ENCODE measurements at places on chromosomes 7 and 10. TPM values are rescaled to one million over a fixed set of nuclear protein-coding genes. Genes with fewer than 3 reads are reported as not detected.

GRCh38 chr10:33186150-33186549 is 148.3 kb downstream of the NRP1 start:
- DNase-seq = peak; percentile 56

KLLN gene
- 0.59 TPM for total RNA-seq

DNA sequence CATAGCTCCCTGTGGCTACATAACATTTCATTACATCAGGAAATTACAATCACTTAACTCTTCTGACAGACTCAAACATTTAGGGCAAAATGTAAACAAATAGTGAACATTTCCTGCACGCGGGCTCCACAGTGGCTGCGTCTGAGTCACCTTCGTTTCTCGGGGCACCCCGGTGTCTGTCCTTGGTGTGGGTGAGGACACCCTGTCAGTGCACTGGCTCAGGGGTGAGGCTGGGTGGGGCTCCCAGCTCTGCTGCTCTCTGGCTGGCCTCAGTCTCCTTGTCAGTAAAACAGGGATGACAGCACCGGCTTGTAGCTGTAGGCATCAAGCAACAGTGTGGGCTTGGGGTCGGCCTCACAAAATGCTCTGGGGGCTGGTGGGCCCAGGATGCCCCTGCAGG is 237.1 kb upstream of the SHH start:
- DNase-seq = peak; percentile 38

DNA sequence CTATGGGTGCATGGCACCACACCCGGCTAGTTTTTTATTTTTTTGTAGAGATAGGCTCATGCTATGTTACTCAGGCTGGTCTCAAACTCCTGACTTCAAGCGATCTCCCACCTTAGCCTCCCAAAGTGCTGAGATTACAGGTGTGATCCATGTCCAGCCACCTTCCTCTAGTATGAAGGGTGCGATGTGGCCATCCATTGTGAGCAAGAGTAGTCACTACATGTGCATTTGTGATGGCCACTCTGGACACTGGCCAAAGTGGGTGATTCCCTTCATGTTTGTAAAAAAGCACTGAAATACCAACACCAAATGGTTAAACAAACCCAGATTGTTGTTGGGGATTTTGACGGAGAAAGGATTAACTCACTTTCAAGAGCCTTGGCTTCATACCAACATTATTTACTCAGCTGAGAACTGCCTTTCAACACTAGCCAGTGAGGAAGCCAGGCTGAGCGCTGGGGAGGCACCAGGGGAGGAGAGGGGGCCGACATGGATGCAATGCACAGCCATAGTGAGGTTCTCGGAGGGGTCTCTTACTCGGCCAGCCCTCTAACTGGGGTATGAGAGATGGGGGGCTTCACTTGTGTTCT is 198.1 kb upstream of the LYZL2 start:
- DNase-seq = peak; percentile 73

Measured in osteoblast (primary cell).